Stimulated activated CD4-positive, alpha-beta T cell treated with anti-CD3 and anti-CD28 coated beads, Interleukin-2, amount 100 ng/mL, for 4 hours (primary cell): ENCODE measurements at places on chromosomes 13 and 19.
A peak's percentile ranks its signal among the peaks of the same experiment; 100 is the strongest.

- DNase-seq, result peak; percentile 48
Measured at GRCh38 chr19:5578097-5578846, 10.5 kb upstream of the TINCR start.

DNA sequence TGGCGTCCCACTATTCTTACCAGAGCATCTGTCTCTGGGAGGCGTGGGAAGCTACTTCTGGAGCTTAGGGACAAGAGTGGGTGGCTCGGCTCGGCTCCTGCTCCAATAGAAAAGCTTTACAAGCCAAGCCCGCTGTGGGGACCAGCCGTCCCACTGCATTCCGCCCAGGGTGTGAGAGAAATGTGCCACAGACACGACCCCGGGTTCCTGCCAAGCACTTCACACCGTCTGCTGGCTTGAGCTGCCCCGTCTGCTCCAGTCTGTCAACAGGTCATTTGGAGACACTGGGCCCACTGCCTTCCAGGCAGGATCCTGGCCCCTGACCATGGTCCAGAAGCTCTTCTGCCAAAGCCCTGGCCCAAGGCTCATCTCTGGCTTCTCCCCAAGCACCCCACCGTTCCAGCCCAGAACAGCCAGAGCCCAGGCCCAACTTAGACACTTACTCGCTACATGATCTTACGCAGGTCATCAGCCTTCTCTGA is 6.5 kb upstream of the FKRP start:
- no peak for DNase-seq

DNA sequence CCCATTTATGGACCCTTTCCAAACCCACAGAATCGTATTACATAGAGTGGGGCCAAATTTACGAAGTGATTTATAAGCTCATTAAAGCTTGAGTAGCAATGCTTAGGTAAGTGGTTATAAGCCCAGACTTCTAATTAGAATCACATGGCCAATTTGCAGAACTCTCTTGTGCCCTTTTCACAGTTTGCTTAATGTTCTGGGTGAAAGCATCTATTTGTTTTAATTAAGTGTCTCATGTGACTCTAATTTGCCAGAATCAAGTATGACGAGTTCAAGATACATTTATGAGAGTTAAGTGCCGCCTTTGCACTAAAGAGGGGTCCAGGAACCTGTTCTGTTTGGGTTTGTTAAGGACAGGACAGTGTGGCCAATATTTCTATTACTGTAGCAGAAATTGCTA is 46.0 kb upstream of the ZNF681 start:
- DNase-seq, result no peak

DNA sequence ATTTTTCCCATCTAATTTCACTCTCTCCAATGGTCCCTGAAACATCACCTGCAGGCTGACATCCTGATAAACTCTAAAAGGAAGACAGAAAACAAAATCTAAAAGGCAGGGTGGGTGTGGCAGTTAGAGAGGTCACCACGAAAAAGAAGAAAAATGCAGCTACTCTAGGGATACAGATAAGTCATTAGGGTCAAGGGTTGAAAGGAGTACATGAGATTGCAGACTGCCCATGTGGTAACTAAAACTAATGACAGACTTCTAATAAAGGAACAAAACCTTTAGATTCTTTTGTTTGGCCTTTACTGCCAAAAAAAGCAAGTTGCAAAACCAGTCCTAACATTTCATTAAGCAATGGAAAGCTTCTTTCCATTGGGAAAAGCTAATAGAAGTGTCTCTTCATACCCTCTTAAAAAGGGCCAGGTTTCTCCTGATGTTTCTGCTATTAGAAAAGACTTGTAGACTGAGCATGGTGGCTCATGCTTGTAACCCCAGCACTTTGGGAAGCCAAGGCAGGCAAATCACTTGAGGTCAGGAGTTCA is 31.0 kb downstream of the THSD1 start:
- no peak for DNase-seq

GRCh38 chr19:46713781-46714443 is 3.0 kb downstream of the PRKD2 start:
- DNase-seq, result peak; percentile 70

DNA sequence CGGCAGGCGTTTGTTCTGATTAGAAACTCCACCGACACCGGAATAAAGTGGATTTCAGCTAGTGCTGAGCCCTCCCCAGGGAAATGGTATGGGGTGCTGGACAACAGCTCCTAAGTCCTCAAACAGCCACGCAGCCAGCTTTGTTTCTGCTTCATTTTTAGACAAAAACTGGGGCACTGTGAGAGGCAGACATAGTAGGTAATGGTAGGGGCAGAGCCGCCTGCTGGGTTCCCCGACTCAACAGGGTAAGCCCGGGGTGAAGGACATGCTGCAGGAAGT is 39.7 kb downstream of the CARS2 start:
- DNase-seq, result no peak

GRCh38 chr19:19345232-19345631 is 24.6 kb downstream of the MAU2 start:
- DNase-seq, result no peak

- no peak for DNase-seq
Measured at GRCh38 chr19:31139871-31140505, 209.2 kb downstream of the TSHZ3 start.
